ENCODE measurements at places on chromosomes 13 and 19. TPM values are rescaled to one million over a fixed set of nuclear protein-coding genes. Genes with fewer than 3 reads are reported as not detected.

DNA sequence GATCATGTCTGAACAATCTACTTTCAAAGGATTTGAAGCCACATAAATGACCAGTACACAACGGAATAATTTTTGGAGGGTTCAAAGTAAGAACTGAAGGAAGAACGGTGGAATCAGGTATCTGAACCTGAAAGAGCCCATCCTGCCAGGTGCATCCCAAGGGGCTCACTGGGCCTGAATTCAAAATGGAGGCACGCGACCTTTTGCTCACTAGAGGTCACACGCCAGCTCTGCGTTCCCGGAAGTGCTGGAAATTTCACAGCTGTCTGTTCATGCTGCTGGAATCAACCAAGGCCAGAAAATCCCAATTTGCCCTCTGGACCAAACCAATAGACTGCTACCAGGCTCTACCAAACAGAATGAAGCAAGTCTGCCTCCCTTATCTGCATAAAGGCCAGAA, 4.2 kb upstream of the RASA3 start:
- no peak for DNase-seq

Gene TJP3
- total RNA-seq = 0.17 TPM

Gene POSTN
- total RNA-seq = 21.6 TPM

- DNase-seq = no peak
Observed at GRCh38 chr13:33168321-33168960, 117.1 kb downstream of the STARD13 start.

GRCh38 chr19:56617531-56617930, 22.4 kb downstream of the ZNF71 start:
- DNase-seq = no peak
